ENCODE measurements at places on chromosomes 1 and 21.

DNA sequence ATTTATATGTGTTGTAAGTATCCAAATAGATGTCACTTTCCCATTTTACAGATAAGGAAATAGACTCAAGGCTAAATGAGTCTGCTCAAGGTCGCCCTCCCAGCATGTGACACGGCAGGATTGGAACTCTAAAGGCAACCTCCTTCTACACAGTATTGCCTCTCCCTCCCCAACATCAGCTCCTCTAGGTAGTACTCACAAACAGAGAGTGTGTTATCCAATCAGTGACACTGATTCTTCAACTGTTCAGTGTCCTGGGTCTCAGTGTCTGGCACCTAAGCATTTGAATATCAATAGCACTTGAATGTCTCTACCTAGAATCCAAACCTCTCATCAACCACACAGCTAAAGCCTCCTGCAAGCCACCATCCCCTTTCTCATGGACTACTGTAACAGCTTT is 87.1 kb downstream of the DAB1 start:
- no peak for DNase-seq

DNA sequence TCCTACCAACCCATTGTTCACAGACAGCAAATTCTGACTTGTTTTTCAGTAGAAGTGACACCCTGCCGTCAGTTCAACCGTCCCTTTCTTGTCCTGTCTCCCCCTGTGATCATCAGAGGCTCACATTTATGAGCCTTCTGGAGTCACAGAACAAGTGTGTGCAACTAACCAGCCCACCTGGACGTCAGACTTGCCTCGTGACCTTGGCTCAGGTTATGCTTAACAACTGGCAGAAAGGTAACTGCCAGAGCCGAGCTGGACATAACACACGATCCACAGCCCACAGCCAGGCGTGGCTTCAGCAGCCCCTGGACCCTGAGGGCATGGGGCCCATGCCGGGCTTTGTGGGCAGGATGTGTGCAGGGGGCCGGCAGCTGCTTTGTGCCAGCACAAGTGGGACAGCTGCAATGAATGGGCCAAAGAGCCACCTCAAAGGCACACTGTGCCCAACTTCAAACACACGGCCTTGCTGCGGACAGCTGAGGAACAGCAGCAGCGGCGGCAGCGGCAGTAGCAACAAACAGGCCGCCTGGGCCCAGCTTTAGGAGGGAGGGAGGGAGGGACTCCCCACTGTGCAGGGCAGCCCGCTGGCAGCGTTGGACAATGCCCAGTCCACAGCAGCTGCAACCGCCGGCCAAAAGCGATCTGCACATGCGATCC is 103.9 kb downstream of the ZBTB18 start:
- no peak for DNase-seq

DNA sequence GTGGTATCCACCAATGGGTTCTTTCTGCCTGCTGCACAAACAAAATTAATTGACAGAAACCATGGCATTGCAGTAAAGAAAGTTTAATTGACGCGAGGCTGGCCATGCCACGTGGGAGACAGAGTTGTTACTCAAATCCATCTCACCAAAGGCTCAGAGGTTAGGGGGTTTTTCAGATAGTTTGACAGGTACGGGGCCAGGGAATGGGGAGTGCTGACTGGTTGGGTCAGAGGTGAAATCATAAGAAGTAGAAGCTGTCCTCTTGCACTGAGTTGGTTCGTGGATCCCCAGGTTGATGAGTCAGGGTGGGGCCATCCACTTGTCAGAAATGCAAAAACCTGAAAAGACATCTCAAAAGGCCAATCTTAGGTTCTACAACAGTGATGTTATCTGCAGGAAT is 941 bp upstream of the TBCE start:
- no peak for DNase-seq

GRCh38 chr1:70485624-70486023 is 74.6 kb downstream of the CTH start:
- no peak for DNase-seq

- no peak for DNase-seq
Measured at GRCh38 chr1:176987016-176987415, 177.5 kb downstream of the ASTN1 start.

- DNase-seq: no peak
Measured at GRCh38 chr1:31063631-31064030, 1.9 kb downstream of the PUM1 start.

GRCh38 chr1:181033799-181034451 is at the start of gene MR1:
Gene MR1, plus strand, starts transcription at chr1:181033983. Its CDS starts 25 bp downstream, at chr1:181034008.
- DNase-seq: peak; percentile 62

DNA sequence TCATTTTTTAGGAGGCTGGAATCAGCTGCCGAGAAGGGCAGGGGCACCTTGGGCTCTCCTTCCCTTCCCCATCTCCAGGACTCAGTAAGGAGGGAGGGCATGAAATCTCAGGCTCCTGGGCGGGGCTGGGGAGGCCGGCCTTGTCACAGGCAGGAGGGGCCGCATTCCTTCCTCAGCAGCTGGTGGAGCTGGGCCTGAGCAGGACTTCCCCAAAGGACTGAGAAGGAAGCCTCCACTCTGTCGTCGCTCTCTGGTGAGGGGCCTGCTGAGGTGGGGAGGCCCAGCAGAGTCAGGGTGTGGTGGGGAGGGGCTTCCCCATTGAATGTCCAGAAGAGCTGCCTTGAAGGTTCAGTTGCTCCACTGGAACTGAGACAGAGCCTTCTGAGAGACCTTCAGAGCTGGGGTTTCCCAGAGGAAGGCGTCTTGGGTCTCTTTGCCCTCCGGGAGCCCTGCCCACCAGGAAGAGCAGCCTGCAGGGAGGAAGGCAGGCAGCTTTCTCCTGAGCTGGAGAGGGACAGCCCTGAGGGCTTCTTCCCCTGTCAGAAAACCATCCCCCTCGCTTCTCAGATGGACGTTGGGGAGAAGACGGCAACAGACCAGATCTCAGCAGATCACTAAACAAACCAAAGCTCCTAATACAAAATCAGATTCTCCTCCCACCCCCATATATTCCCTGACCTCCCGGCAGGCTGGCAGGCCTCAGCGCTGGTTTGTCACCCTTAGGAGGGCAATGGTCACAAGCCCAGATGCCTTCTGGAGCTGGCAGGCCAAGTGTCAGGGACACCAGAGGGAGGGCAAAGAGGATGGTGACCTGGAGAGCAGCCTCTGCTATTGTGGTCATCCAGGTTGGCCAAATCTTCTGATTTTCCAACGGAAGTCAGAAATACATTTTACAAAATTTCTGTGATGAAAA is 10.7 kb downstream of the KCNA10 start:
- no peak for DNase-seq

- no peak for DNase-seq
Measured at GRCh38 chr1:20603504-20604464, 14.9 kb downstream of the CDA start.

All from NCI-H2081 treated with DMSO at 0.1 percent for 48 hours (cell line).